ENCODE measurements at places on chromosomes 12 and 14.

DNA sequence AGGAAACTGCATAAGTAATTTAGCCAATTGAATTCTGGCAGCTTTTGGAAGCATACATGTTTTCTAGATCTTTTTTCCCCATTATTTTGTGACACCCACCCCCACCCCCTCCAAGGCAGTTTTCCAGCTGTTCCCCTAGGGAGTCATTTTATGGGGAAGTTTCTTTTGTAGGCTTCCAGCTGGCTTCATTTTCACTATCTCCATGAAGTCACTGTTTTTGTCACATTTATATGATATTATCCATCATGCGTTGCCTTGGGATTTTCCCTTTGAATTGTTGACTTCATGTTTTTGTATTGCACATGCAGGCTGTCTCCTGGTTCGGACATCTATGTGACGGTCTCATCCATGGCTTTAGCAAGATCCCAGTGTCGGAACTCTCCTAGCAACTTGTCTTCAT lies 233.6 kb upstream of the RGS6 start:
- no peak for DNase-seq

DNA sequence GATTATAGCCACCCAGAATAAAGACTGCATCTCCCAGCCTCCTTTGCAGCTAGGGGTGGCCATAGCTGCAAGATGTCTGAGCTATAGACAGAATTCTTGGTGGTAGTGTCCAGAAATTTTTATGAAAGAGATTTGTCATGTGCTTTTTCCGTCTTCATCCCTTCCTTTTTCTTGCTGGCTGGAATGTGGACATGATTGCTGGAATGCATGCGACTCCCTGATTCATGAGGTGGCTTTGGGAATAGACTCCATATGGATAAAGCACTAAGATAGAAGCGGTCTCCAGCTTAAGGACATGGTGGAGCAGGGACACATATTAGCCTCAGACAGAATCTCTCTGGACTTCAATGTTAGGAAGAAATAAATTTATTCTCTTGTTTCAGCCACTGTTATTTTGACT lies 10.0 kb upstream of the HSPB8 start:
- no peak for DNase-seq

DNA sequence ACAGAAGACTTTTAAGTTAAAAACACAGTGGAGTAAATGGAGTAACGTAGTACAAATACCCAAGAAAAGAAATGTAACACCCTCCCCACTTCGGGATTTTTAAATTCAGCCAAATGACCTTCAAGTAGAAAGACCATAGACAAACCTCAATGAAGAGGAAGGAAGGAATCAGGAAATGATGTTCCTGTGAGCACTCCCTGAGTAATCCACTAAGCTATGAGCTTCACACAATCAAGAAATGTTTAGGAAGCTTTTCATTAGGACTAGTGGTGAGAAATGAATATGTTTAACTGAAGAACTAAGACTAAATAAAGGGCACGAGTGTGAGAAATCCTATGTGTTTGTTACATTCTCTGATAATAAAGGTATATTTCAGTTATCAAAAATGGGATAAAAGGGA lies 10.1 kb downstream of the TCL1A start:
- DNase-seq, result no peak

GRCh38 chr12:45987340-45987727 lies 3.0 kb downstream of the SCAF11 start:
- DNase-seq, result no peak

GRCh38 chr12:111425655-111426054 lies 19.9 kb downstream of the SH2B3 start:
- no peak for DNase-seq

DNA sequence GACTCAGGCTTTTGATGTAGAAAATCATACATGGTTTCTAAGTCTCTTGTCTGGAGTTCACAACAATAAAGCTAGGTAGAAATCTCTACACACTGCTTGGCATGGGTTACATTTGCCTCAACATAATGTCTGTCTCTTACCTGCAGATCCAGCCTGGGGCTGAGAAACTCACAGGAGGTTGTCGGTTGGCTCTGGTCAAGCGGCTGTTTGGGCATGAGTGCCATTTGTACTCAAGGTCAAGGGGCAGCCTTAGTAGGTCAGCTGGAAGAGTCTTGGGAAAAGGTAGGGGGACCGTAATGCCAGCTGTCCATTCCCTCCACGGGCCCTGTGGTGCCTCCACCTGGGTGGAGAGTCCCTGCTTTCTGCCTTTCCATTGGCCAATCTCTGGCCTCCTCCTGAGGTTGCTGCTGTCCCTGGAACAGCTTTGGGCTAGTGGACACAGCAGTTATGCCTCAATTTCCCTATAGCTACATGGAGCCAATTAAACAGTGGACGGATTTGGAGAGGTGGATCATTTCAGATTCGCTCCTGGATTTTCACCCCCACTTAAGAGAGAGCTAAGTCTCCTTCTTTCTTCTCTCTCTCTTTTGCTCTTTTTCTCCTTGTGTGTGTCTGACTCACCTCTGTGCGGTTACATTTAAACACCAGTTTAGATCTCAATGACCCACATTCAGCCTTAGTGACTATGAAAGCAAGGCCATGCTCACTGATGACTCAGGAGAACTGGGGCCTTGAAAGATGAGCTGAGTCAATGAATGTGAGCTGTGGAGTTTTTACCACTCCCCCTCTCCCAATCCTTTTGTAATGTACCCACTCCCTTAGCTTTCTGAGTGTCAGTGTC lies 132.8 kb upstream of the HIF1A start:
- DNase-seq, result no peak

DNA sequence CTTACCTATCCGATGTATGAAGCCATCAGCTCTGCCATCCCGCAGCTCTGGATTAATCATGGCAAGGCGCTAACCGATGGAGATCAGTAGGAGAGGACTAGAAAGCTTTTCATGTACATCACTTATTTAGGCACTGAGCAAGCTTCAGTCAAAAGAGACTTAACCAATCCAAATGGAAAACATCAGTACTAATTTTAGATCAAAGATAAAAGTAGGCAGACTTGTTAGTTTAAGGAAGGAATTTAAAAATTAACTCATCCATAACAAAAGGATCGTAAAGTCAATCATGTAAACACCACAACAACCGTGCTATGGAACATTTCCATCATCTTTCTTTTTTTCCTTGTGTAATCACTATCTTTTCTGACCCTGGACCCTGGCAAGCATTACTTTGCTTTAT lies at the start of gene CLEC2A:
Gene CLEC2A (minus strand): TSS at position 101 of the 400 bp plus-strand sequence. CDS start 41 bp downstream, at position 60.
- DNase-seq, result no peak

DNA sequence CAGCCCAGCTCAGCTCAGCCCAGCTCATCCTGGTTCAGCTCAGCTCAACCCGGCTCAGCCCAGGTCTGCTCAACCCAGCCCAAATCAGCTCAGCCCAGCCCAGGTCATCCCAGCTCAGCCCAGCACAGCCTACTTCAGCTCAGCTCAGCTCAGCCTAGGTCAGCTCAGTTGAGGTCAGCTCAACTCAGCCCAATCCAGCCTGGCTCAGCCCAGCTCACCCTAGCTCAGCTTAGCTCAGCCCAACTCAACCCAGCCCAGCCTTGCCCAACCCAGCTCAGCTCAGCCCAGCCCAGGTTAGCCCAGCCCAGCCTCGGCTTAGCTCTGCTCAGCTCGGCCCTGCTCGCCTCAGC lies 332.3 kb downstream of the TMEM121 start:
- DNase-seq, result no peak

GRCh38 chr12:98222135-98222534 lies 293.3 kb upstream of the TMPO start:
- DNase-seq, result no peak

DNA sequence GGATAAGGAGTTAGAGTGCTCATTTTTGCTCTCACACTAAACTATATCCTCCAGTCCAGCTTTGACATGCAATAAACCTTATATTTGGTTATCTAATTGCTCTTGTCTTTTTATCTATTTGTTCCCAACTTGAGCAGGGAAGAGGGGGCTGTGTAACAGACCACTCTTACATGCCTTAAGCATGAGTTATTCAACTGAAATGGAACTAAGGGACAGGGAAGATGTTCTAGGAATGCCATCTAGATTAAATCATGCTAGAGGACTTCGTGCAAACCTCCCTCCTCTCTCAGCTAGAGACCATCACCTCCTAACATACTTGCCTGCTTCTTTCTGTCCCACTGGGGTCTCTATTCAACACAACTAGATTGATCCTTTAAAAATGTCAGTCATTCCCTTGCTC lies 20.6 kb downstream of the SPX start:
- no peak for DNase-seq

DNA sequence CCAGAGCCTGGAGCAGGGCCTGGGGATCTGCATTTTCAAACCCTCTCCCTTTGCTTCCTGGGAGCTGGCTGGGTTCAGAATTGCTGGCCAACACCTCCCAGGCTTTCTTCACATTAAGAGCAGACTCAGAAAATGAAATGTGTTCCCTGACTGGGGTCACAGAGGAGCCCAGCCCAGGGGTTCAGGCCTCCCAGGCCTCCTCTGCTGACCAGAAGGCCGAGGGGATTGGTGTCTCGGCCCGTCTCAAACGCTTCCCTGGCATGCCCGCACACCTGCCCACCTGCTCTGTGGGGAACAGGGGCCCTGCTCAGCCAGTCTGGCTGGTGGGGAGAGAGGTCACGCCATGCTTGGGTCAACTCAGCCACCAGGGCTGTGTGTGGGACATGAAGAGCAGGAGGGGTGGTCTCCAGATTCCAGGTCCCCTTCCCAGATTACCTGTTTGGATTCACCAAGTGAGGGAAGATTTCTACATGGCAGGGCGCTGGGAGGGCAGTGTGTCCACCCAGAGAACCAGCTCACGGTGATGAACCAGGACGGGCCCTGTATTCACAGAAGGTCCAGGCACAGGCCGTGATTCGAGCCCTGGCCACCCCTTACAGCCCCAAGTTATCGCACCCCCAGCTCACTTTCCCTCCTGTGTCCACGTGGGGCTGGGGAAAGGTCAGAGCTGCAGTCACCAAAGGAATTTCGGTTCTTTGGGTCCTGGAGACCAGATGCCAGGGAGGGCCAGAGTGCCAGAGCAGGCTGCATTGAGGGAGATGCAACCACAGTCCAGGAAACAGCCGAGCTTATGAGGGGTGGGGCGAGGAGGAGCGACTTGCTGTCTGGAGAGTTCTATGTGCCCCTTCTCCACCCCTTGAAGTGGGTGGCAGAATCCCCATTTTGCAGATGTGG lies 55.2 kb upstream of the RIN3 start:
- DNase-seq, result no peak

DNA sequence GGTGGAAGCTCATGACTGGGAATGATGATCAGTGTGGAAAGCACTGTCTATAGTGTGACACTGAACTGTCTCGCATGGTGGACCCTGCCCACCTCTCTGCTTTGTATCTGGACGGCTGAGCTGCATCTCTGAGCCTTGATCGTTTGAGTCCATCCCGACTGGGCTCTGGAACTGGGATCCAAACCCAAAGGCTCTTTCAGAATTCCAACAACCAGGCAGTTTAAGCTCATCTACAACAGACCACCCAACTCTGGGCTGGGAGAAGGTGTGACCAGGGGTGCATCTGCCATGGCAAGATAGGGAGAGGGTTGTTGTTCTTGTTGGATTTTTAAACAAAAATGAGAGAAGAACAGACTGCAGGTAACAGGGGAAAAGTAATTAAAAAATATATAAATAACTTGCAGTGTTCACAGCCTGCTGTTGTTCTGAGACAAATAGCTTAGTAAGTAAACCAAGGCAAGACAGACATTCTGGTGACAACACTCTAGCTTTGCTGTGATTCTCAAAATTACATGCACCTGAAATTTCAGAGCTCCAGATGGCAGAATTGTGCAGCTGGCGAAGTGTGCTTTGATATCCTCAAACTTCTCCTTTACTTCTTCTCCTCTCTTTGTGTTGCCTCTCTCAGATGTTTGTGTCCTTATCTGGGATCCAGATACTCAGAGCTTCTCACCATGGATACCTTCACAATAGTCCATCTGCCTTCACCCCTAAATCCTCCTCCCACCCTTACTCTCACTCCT lies 209.6 kb downstream of the EMP1 start:
- DNase-seq, result no peak

DNA sequence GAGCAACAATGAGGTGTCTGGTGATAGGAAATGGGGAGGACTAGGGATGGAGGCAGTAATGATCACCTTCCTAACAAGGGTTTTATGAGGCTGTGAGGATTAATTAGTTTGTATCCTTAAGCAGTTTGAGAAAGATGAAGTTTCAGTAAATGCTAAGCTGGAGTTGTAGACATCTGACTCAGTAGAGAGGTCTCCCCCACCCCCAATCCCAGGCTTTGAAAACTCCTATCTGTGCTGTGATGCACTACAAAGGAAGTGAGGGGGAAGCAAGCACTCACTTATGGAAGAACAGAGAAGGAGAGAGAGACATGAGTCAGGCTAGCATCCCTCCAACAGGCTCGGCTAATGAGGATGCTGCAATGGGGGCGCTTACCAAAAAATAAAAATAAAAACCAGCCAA lies 5.5 kb upstream of the BCL11B start:
- no peak for DNase-seq

DNA sequence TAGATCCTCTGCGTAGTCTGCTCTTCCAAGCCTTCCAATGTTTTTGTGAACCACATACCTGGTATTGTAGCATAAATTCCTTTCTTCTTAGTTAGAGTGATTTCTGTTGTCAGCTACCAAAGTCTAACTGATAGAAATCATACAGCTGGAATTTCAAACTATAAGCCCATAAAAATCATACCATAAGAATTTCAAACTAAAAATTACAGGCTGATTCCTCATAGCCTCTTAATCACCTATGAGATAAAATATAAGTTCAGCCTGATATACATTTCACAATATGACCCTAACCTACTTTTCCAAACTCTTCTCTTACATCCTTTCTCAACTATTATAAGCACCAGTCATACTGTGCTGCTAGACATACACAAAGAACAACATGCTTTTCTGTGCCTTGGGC lies 64.8 kb downstream of the PTHLH start:
- DNase-seq, result no peak

- no peak for DNase-seq
These were observed 142.9 kb upstream of the BTG1 start for GRCh38 chr12:92288561-92288960.

DNA sequence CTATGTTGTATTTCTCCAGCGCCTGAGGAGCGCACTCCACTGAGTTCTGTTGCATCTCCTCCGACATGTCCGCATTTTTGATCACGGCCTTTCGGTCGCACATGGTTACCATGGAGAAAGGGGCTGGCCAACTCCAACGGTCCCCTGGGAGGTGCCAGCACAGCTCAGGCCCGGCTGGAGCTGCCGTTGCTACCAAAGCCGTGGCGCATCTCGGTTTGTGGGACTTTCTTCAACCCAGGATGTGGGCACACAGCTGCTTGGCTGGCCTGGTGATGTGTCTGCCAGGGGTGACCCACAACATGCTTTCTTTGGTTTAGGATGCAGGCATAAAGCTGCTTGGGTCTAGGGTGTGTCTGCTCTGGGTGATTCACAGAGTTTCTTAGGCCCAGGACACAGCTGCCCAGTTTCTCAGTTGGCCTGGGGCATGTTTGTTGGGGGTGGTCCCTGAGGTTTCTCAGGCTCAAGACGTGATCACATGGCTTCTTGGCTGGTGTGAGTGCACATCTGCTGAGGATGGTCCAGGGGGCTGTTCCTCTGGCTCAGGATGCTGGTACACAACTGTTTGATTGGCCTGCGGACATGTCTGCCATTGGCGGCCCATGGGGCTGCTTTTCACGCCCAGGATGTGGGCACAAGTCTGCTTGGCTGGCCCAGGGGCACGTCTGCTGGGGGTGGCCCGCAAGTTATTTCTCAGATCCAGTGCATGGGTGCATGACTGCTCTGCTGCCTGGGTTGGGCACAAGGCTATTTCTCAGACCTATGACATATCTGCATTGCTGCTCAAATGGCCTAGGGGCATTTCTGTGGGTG lies 25.9 kb upstream of the GTF2A1 start:
- DNase-seq, result no peak

GRCh38 chr14:32259368-32260013 lies 56.4 kb upstream of the RNU6-8 start:
- no peak for DNase-seq

GRCh38 chr12:132319359-132319950 lies 9.9 kb downstream of the GALNT9 start:
- no peak for DNase-seq

GRCh38 chr14:34956931-34957330 lies 25.9 kb upstream of the SRP54 start:
- no peak for DNase-seq
